Central memory CD4-positive, alpha-beta T cell (primary cell): ENCODE measurements at places on chromosomes 1 and 21.

DNA sequence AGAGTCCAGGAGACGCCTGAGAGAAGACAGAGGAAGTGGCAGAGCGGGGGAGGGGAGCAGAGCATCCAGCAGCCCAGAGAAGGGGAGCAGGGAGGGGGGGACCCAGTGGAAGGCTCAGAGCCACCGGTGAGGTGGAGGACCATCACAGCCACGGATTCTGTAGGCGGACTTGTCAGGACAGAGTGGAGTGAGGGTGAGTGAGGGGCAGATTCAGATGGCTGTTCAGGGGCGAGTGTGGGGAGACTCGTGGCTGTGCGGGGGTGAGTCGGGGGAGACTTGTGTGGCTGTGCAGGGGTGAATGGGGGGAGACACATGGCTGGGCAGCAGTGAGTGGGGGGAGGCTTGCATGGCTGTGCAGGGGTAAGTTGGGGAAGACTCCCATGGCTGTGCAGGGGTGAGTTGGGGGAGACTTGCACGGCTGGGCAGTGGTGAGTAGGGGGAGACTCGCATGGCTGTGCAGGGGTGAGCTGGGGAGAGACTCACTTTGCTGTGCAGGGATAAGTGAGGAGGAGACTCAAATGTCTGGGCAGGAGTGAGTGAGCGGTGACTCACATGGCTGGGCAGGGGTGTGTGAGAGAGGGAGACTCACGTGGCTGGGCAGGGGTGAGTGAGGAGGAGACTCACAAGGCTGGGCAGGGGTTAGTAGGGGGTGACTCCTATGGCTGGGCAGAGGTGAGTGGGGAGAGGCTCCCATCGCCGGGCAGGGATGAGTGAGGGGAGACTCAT, 56.8 kb upstream of the ABCG1 start:
- no peak for DNase-seq

DNA sequence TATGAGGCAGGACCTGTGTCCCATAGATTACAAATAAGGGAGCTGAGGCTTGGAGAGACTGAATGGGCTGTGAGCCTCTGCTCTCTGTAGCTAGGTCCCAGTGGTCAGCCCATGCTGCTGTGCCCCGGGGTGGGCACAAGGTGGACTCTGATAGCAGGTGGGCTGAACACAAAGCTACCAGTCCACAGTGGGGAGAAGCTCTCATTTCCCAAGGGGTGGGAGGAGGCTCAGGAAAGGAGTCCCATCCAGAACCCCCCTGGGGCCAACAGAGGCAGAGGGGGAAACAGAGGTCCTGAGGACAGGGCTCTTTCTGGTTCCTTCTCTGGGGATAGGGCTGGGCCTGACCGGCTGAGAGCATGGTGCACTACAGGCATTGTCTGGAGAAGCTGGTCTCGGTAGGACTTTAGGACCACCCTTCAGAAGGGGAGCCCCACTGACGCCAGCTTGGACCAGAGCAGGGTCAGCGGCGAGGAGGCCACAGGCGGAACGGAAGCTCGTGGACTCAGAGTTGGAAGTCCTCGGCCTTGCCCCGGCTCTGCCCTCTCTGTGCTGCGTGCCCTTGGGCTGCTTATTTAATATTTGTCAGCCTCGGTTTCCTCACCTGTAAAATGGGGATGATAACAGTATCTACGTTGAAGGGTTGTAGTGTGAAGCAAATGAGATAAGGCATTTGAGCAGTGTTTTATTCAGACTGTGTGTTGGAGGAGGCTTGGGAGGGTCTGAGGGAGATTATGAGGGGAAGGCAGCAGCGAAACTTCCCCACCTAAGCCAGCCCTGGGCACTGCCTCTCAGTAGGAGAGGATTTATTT, 26.6 kb downstream of the SDE2 start:
- DNase-seq: no peak

DNA sequence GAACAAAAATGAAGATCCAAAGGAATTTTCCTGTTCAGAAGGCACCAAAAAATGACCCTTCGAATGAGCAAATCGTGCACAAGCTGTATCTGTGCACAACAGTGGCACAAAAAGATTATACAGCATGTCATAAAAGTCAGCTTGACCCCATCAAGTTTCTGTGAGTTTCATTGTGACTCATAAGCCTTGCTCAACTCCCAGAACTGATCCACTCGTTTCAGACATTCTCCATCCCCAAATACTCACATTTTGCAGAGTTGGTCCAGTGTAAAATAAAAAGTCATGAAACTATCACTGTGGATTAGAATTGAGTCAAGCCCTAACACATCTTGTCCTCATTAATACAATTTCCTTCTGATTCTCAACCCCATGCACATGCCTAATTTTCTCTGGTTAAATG, 174.7 kb upstream of the PKN2 start:
- DNase-seq: no peak

GRCh38 chr1:28062806-28063205, 25.6 kb downstream of the EYA3 start:
- no peak for DNase-seq

DNA sequence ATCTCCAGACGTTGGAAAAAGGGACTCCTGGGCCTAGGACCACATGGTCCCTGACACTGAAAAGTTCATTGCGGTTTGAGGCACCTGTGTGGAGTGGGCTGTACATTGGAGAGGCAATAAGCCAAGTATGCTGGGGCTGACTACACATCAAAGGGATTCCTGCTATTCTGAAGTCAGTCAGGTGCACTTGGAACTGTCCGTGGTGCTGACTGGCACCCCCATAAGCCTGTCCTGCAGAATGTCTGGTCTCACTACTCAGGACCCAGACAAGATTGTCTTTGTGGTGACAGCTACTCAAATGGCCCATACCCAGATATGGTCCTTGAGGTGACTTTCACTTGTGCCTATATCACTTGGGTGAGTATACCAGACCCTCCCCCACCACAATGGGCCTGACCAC, 150.6 kb downstream of the RWDD3 start:
- DNase-seq: no peak

- no peak for DNase-seq
Measured at GRCh38 chr1:116433275-116434257, 60.5 kb downstream of the ATP1A1 start.

- DNase-seq: no peak
Measured at GRCh38 chr1:226589008-226589733, 40.6 kb downstream of the STUM start.

DNA sequence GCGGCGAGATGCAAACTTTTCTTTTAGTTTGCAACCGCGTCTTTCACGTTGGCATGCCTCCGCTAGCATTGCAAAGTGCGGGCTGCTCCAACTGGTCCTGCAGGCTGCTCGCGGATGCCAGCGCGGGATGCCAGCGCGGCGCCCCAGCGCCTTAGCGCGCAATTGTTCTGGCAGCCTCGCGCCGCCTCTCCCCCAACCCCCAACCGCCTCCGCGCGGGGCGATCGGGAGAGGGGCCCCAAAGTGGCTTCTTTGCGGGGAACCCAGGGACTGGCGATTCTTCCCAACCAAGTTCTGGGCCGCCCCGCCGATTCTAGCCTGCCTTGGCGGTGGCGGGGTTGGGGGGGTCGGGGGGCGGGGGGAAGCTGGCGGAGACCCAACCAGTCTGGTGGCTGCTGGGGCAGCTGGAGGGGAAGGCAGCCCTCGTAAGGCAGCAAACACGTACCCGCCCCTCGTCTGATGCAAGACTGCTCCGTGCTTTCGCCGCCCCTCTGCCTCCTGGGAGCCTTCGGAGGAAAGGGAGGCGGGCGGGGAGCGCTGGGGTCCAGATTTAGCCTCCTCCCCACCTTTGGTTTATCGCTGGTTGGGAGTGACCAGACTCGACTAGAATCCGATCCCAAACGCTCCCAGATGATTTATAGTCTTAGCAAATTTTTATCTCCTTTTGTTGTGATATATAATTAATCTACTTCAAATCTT, 756 bp downstream of the PHGDH start:
- no peak for DNase-seq

GRCh38 chr1:207818971-207819451, 67.2 kb downstream of the CD46 start:
- no peak for DNase-seq

DNA sequence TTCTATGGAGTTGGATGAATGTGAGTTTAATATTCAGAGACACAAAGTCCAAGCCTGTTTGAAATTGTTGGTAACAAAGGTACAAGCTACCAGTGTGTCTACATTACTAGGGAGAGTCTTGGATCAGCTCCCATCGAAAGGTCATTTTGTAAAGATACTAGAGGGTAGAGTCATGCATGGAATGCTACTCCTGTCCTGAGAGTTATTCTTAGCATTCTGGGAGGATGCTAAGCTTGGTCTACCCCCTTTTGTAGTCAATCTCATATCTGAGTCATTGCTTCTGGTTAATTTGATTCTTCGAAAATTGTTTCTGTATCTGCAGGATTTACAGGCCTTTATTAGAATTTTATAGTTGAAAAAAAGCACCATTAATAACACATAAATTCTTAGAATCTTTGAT, 240.2 kb downstream of the ST6GALNAC3 start:
- DNase-seq: no peak

DNA sequence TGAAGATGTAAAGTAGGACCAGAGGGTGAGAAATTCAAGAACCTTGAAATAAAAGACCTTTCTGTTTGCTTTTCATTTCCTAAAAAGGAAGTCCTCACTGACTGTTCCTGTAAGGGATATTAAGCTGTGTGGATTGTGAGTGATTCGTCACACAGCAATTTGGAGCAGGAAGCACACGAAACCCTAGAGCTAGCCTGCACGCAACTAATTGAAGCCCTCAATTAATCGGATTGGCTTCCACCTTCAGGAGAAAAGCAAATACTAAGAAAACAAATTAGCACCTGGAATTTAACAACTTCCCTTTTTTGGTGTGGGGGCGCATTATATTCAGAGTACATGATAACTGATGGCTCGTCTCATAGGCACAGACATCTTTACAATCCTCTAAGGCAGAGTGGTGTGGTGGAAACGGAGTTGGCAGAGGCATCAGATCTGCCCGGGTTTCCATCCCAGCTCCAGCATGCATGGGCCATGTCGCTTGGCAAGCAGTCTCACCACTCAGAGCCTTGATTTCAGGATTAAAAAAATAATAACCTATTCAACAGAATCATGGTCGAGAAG, 95.2 kb downstream of the KCNJ15 start:
- DNase-seq: no peak

GRCh38 chr1:215863796-215864195, 296.7 kb downstream of the KCTD3 start:
- no peak for DNase-seq

GRCh38 chr1:180057883-180058396, 96.7 kb upstream of the QSOX1 start:
- no peak for DNase-seq

DNA sequence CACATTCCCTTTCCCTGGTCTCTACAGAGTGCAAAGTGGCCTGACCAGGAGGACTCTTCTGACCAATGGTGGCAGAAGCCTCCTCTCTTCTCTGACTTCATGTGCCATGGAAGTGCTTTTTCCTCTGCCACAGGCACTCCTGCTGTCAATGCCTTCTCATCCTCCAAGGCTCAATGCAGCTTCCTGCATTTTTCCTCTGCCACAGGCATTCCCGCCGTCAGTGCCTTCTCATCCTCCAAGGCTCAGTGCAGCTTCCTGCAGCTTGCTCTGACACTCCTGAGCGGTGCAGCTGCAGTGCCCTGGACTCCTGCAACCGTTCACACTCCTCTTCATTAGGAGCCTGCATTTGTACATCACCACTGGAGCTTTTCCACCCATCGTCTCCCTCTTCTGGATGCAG, 4.7 kb upstream of the ADARB1 start:
- no peak for DNase-seq

GRCh38 chr1:25549273-25550154, 6.1 kb downstream of the LDLRAP1 start:
- peak; percentile 78 for DNase-seq

- DNase-seq: no peak
Measured at GRCh38 chr1:1285102-1285571, 4.9 kb downstream of the SCNN1D start.

DNA sequence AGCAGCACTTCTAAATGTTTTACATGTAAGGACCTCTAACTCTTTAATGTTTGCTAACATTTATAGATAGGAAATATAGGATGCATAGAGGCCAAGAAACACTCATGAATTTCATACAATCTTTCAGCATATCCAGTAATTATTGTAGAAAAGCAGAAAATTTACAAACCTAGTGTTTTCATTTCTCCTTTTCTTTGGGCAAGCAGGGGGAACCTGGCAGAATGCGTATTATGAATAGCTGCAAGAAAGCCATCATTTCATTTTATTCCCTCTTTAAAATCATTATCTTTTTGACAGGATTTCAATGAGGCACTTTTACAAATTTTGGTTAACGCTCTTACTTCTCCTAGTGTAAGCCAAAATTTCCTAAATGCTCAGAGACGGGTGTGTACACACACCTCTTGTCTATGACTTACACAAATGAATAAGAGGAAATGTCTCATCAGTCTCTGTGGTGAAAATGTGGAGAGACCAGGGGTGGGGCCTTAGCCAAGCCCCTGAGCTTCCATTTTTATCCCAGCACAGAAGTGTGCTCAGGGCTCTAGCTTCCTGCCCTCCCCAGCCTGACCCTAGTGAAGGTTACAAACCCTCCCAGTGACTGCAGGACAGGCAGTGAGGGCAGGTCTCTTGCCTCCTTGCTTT, 91.6 kb downstream of the LRRC8C start:
- no peak for DNase-seq

DNA sequence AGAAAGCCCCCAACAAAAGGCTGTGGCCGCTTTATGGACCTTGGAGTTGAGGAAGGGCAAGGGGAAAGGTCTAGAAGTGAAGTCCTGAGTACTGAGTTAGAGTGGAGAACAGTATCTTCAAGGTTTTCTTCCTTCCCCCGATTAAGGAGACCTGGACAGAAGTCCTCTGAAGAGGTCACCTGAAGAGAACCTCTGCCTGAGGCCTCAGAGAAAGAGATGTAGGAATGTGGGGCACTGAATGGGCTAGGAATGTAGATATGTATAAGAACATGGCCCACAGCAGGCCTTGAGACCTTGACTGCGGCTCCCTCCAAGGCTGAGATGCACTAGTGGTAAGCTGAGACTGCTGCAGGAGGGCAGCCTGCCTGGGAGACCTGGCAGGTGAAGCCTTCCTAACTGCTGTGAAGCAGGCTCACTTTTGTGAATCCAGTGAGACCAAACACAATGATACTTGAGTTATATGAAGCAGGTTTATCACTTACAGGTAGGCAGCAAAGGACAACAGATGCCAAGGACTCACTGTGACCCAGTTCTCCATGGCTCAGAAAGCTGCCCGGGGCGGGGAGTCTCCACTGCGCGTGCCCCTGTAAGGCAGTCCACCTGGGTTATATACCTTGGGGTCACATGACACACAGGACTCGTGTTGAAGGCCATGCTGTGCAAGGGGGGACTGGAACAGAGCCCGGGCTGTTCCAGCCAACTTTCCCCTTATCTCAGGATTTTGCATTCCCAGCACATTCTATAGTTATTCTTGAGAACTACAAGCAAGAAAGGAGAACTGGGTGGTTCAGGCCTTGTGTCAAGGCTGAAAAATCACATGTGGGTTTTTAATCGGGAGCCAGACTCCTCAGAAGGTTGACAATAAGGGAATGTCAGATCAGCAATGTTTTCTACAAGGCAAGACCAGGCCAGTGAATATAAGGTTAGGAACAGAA, 78.8 kb upstream of the PPM1J start:
- DNase-seq: no peak

DNA sequence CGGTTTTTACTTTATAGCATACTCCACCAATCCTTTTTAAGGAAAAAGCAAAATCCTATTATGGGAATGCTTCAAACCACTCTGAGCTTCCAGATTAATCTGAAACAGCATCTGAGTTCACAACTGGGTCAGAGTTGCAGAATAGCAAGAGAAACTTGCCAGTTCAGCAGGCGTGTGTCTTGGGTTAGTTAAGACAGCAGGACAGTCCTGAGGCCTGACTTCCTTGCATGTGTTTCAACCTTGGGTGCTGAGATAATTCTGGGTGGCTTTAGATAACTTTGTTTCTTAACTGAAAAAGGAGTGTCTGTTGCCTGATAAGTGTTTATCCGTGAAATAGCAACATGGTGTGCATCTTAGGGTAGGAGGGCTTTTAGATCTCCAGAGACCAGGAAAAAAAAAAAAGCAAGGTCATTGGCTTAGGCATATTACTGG, 169.2 kb downstream of the DHRS3 start:
- no peak for DNase-seq
